ENCODE measurements at places on chromosomes 6 and 20.
A peak's percentile ranks its signal among the peaks of the same experiment; 100 is the strongest.

- DNase-seq, result peak; percentile 10
These were observed 19.3 kb downstream of the CST7 start for GRCh38 chr20:24968278-24968800.

DNA sequence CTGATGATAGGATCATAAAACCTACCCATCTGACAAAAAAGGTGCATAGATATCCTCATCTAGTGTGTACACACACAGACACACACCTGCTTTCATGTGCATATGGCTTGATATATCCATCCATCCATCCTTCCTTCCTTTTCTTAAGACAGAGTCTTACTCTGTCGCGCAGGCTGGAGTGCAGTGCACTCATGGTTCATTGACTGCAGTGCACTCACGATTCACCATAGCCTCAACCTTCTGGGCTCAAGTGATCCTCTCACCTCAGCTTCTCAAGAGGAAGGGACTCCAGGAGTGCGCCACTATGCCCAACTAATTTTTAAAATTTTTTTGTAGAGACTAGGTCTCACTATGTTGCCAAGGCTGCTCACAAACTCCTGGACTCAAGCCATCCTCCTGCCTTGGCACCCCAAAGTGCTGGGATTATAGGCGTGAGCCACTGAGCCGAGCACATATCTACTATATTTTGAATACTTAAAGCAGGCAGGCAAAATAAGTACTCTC is 27.1 kb downstream of the ADNP start:
- DNase-seq, result no peak

DNA sequence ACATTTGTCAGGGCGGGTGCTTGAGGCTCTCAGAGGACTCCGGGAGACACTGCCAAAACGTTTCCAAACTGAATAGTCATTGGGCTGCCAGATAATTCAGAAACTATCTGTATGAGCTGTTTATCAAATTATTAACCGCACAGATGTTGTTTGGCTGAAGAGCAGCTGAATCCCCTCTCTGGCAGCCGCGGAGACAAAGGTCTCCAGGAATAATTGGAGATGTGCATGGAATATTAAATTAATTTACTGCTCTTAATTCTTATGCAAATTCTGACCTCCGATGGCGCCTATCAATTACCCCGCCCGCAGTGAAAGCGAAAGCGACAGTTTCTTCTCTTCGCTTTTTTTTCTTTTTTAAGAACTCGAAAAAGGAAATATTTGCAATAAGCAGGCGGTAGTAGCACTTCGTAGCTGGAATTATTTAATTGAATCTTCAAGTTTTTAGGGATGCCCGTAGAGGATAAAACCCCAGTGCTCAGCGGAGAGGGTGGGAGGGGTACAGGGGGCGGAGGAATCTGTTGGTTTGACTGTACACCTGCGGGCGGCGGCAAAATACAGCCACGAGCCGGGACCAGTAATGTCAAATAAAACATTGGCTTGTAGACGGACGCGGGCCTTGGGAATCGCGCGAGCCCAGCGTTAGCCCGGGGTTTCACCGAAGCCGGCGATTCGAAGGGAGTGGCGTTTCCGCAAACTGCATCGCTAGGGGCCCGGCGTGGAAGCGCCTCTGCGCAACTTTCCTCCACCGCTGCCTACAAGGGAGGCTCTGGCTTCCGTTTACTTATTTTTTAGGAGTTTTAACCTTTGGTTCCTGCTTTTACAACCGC is 6.2 kb downstream of the LINC00237 start:
- DNase-seq, result peak; percentile 52

- DNase-seq, result no peak
These were observed 378.7 kb upstream of the SOX4 start for GRCh38 chr6:21214738-21215448.

- DNase-seq, result no peak
These were observed 57.6 kb upstream of the UNC93A start for GRCh38 chr6:167233490-167233889.

GRCh38 chr6:143772116-143773086 is 70.7 kb upstream of the LTV1 start:
- DNase-seq, result no peak

- DNase-seq, result no peak
These were observed 8.1 kb downstream of the SYCP2L start for GRCh38 chr6:10894958-10895357.

DNA sequence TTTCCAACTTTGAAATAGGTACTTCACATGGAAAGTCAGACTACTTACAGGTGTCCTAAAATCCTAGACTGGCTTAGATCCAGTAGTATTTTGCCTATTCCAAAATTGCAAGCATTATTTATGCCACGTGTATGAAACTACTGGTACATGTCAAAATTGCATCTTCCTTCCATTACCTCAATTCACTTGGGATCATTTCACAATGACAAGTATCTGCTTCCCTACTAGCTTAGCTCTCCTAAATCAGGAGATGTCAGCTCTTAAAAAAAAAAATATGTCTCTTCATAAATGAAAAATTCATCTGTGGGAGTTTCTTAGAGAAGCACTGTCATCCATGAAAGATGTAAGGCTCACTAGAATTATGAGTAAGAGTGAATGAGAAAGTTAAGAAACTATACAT is 466.6 kb upstream of the MANEA start:
- DNase-seq, result no peak

GRCh38 chr6:14472986-14473337 is 355.4 kb downstream of the CD83 start:
- no peak for DNase-seq

- no peak for DNase-seq
These were observed 3.1 kb downstream of the SYNJ2 start for GRCh38 chr6:157984686-157985225.

DNA sequence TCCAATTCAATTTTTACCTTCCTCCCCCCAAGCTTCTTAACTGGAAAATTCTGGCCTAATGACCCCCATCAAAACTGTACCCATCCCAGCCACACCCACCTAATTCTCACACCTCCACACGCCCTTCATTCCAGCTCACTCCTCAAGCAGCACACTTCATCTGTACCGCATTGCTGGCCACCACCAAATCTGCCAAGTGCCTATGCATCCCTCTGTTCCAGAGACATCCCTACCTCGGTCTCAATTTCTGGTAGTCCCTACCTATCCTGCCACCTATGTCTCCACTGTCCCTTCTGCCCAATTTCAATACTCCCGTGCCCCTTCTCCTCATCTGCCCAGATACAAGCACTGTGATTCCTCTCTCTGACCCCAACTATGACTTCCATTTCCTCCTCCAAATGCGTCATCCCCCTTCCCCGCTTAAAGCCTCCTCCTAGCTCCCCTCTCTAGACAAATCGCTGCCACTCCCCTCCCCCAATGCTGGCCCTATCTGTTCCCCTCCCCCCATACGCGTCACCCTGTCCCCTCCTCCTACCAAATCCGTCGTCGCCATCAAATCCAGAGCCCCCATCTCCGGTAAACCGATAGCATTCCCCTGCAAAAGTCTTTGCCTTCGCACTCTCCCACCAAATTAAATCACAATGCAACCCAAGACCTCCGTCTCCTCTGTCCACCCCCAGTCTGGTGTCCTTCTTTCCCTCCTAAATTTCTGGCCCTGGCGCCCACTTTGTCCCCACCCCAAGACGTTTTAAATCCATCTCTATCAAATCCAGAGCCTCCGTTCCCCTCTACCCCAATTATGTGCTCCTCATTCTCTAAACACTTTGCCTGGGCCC is 1.2 kb downstream of the MTCH1 start:
- peak; percentile 79 for DNase-seq

DNA sequence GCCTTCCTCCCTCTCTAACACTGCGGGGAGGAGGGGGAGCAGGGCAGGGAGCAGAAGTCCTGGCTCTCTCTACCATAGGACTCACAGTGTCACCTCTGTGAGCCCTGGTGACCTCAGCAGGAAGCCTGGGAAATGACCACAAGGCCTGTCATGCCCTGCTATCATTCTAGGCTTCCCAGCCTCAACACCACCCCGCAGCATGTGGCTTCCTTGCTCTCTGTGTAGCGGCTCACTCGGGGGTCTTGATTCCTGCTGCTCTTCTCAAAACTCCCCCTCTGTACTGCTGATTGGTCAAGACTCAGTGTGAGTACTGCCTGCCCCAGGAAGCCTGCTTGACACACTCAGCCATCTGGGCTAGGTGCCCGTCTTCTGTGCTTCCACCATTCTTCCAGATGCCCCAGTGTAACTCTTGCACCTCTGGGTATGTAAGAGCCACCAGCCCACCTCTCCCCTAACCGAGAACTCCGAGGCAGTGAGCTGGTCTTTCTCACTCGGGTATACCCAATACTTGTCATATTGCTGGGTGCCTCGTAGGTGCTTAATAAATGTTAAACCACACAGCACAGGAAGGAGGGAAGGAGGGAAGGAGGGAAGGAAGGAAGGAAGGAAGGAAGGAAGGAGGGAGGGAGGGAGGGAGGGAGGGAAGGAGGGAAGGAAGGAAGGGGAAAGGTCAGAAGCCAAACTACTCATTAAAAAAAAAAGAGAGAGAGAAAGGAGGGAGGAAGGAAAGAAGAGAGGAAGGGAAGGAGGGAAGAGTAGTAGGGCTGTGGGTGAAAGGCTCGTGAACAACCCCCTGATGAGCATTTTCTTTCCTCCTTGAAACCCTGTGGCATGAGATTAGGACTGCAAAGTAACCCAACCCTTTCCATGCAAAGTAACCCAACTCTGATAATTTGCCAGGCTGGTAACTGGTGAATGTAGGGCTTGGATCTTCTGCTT is 5.0 kb downstream of the MDFI start:
- no peak for DNase-seq

- no peak for DNase-seq
These were observed 40.8 kb downstream of the PKIB start for GRCh38 chr6:122651031-122651430.

- peak; percentile 43 for DNase-seq
These were observed 34.2 kb downstream of the TUBB2B start for GRCh38 chr6:3193102-3193849.

- no peak for DNase-seq
These were observed 17.9 kb upstream of the CNKSR3 start for GRCh38 chr6:154528310-154528915.

DNA sequence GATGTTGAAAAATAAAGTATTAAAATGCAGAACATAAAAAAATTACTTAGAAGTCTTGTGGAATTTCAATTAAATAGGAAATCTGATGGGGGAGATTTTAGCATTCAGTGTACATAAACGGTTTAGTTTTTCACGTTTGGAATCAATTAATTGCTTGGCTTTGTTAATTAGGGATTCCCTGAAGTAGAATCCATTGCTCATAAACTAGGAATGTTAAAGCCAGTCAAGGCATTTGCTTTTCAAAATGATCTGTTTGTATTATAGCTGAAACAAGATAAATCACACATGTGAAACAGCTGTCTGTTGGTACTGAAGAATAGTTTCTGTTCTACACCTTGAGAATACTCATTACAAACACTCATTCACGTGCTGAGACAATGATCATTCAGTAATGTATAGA is 297.9 kb downstream of the TBC1D7 start:
- DNase-seq, result no peak

DNA sequence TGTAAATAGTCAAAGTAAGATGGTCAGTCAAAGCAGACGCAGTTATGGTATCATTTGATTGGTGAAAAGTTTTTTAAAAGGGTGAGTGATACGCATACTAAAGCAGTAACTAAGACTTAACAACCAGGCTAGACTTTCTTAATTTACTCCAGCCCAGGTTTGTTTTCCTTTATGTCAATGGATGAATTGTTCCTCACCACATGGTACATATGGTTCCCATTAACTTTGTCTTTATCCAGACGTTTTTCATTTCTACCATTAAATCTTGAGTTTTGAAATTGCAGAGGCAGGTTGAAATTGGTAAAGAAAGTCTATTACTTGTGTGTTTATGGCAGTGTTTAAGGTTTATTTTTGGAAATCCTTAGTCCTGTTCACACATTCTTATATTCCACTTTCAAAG is 98.5 kb upstream of the SCGN start:
- no peak for DNase-seq

DNA sequence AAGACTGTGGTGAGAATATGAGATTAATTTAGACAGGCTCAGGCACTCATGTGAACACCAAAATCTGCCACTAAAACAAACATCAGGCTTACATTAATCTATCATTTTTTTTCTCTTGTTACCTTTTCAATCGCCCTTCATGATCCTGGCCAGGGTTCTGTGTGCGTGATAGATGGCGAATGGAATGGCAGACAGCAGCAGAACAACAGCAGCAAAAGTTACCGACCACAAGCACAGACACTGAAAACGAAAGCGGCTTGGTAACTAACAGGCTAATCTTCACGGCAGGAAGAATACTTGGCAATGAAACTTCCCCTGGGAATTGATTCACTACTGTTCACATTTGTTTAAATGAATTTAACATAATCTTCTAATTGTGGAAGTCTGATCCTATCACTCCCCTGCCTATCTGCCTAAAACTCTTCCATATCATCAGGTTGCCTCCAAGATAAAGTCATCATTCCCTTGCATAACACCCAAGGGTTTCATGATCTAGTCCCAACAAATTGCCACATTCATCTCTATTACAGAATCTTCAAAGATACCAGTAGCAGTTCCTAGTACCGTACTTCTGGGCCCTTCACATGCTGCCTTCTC is 28.7 kb downstream of the PTPRK start:
- no peak for DNase-seq

DNA sequence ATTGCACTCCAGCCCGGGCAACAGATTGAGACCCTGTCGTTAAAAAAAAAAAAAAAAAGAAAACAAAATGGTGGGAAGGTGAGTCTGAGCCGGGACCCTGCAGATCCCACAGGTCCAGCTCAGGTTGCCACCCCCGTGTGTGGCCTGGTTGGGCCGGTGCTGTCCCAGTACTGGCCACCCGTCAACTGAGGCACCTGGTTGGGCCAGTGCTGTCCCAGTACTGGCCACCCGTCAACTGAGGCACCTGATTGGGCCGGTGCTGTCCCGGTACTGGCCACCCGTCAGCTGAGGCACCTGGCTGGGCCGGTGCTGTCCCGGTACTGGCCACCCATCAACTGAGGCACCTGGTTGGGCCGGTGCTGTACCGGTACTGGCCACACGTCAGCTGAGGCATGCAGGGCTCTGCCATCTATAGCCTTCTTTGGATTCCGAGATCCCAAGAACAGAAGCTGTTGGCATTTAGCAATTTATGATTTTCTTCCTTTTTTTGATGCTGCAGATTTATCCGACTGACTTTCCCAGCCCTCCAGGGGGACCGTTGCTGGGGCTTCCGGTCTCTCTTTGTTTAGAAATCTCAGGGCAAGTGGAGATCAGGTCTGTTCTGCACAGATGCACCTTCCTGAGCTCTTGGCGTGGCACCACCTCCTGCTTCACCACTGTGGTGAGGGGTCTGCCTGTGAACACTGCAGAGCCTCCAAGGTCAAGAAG is 113.8 kb downstream of the SYCP2 start:
- DNase-seq, result peak; percentile 25

GRCh38 chr20:51507216-51508036 is 35.1 kb downstream of the NFATC2 start:
- no peak for DNase-seq

DNA sequence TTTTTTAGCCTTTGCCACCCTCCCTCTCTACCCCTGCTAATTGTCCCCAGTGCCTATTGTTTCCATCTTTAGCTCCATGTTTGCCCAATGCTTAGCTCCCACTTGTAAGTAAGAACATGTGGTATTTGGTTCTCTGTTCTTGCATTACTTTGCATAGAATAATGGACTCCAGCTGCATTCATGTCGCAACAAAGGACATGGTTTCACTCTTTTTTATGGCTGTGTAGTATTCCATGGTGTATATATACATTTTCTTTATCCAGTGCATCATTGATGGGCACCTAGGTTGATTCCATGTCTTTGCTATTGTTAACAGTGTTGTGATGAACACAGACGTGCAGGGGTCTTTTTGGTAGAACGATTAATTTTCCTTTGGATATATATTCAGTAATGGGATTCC is 104.2 kb upstream of the GJE1 start:
- no peak for DNase-seq

Measured in H9 (cell line).